ENCODE measurements at places on chromosomes 5 and 9.

GRCh38 chr5:59182760-59183159, 599.9 kb downstream of the RAB3C start:
- DNase-seq, result no peak

DNA sequence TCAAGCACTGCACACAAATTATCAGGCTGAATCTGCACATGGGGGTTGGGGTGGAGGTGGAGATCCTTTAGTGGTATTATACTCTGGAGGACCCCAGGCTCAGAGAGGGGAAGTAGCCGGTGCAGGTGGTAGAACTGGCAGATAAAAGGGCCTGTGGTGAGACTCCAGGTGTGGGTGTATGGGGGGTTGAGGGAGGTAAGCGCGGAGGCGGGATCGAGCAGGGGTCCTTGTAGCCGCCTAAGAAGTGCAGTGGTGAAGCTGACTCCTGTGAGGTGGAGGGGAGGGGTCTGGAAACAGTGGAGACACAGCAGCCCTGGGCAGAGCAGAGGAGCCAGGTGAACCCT, 841 bp downstream of the ACSL6 start:
- no peak for DNase-seq

DNA sequence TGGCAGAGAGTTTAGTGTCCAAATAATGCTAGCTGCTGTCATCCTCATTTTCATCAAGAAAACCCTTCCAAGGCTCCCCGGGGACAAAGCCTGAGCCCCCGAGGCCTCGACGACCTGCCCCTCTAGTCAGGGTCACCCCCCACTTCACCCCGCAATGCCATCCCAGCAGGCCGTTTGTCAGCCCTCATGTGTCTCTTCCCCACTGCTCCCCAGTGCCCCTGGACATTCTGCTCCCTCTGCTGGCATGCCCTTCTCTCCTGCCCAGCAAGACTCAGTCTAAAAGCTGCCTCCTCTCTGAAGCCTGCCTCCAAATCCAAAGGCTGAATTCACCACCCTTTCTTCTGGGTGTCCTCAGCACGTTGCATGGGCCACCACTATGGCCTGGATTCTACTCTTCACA, 59.3 kb downstream of the PAX5 start:
- DNase-seq, result no peak

DNA sequence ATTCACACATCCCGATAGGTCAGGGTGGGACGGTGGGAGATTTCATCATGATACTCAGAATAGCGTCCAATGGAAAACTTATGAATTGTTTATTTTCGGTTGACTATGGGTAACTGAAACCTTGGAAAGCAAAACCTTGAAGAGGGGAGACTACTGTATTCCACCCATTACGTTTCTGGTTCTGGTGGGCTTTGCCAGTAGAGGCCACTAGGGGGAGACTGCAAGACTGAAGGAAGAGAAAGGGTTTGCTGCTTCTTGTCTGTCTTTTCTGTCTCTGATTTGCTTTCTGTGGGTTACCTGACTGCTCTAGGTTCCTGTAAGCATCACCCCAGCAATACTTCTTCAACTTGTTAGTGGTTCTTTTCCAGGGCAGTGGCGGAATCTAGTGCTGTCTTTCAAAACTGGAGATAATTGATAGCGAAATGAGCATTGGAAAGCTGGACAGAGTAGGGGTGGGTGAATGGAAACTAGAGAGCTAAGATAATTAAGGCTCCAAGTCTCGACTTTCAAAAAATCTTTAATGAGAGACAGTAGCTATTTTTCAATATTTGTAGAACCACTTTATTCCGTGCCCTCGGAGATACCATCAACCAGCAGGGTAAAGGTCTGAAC, 27.0 kb downstream of the GRIN3A start:
- no peak for DNase-seq

- no peak for DNase-seq
Observed at GRCh38 chr5:90888511-90889324, 330.1 kb downstream of the ADGRV1 start.

DNA sequence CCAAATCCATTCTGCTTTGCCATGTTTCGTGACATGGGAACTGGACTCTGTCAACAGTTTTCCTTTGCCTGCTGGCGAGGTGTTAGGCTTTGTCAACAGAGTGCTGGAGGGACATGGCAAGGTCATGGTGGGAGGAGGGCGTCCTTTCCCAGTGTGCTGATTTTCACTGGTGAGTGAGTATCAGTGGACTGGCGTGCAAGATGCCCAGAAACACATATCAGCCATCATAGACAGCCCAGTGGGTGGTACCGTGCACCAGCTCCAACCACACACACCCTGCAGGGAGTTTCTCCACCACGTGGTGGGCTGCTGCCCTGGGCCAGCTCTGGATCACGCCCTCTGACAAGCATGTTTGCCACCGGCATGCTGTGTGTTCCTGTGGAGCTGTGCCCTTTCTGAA, 50.0 kb upstream of the ABL1 start:
- no peak for DNase-seq

- no peak for DNase-seq
Observed at GRCh38 chr9:74663439-74663838, 166.3 kb downstream of the RORB start.

DNA sequence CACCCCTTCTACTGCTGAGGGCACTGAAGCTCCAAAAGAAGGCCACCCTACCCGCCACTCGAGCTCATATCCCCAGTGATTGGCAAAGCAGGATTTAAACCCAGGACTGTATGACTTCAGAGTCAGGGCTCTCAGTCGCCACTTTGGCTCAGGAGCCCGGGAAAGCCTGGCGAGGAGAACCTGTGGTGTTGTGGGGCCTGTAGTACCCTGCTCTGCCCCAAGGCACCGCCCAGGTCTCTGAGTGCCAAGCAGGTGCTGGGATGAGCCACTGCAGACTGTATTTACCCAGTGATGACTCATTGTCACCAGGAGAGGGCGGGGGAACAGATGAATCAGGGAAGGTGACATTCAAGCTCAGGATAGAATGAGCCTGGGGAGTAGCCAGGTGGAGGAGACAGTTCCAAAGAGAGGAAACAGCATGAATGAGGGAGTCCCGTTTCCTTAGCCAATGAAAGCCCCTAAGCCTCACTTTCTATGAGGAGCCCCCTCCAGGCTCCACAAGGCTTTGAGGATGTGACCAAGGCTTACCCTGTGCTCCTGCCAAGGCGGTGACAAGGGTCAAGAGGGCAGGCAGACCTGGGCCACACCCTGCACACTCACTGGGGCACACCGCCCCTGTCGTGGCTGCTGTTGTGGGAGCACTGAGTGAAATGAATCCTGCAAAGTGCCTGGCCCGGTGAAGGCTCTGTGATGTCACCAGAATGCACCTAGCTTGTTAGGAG, 17.8 kb upstream of the DPM2 start:
- peak; percentile 66 for DNase-seq

GRCh38 chr5:61625681-61626621, 293.9 kb downstream of the ZSWIM6 start:
- DNase-seq, result no peak

DNA sequence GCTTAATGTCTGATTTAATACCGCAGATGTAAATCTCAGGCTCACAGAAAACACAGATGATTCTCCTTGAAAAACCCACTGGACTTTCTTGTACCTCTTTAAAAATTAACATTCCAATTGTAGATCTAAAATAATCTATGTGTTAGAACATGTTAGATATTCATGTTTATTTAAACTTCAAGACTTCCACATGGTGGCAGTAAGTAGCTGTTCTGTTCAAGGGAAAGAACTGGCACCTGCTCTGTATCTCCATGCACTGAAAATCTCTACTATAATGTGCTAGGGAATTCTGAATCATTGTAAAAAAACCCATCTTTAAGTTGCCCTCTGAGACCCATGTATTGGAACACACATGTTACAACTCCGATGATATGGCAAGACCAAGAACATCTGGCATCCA, 366.9 kb downstream of the DMRTA1 start:
- no peak for DNase-seq

DNA sequence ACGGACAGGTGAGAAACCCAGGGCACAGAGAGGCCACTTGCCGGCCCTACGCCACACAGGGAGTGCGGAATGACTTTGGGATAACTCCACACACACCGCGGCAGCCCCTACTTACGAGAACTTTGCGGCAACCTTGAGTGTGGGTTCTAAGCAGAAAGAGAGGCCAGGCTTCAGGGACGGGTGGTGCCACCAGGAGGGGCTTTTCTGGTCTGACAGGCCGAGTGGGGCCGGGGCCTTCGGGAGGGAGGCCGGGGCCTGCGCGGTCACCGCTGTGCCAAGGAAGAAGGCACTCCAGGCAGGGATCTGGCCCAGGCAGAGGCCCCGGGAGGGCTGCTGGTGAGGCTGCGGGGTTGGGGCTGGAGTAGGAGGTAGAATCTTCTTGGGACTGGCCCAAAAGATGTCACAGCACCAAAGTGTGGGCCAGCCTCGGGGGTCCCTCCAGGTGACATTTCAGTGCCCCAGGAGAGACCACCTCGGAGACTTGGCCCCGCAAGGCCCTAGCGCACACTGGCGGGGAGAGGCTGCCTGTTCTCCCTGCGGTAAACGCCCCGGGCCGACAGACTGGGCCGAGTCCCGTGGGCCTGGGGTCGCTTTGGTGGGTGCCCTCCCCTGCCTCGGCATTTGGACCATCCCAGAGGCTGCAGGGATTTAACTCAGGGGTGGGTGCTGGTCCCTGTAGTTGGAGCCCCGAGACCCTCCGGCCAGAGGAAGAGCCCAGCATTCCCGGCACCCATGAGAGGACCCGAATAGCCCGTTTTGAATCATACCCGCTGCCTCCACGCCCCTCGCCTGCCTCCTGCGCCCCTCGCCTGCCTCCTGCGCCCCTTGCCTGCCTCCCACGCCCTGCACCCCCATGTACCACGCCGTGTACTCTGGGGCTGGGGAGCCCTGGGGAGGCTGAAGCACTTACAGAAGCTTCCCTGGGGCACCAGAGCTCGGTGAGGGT, 9.0 kb upstream of the RNU6ATAC start:
- DNase-seq, result no peak

GRCh38 chr9:87479801-87480201, 17.9 kb upstream of the DAPK1 start:
- DNase-seq, result no peak

DNA sequence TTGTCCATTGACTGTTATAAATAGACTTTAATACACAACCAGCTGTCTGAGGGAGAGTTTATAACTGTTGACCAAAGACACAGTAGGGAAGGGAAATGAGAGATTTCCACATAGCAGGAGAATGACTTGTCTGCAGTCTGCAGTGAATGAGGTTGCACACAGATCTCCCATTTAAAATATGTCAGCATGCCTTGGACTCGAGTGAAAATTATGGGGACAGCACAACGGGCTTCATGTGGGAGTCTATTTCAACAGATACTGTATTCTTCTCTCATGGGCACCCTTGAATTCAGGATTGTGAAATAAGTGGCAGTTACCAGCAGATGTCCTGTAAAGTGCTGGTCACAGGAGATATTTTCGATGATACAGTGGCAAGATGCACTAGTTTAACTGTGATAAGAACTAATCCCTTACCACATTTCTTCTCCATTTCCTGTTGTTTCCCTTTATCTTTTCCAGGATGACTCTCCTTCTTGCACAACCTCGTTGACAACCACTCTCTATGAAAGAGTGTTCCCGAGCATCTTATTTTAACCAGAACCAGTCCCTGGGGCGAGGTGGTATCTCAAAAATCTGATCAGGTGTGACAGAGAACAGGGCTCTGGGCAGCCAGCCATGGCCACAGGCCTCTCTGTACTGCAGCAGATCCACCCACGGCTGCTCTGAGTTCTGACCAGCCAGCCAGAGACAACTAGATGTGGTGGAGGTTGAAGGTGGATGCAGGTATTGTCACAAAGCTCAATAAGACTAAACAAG, 51.5 kb upstream of the MAP3K1 start:
- DNase-seq, result no peak

GRCh38 chr5:54580997-54581811, 63.6 kb downstream of the SNX18 start:
- no peak for DNase-seq

- no peak for DNase-seq
Observed at GRCh38 chr9:133769511-133770075, 31.4 kb upstream of the SARDH start.

DNA sequence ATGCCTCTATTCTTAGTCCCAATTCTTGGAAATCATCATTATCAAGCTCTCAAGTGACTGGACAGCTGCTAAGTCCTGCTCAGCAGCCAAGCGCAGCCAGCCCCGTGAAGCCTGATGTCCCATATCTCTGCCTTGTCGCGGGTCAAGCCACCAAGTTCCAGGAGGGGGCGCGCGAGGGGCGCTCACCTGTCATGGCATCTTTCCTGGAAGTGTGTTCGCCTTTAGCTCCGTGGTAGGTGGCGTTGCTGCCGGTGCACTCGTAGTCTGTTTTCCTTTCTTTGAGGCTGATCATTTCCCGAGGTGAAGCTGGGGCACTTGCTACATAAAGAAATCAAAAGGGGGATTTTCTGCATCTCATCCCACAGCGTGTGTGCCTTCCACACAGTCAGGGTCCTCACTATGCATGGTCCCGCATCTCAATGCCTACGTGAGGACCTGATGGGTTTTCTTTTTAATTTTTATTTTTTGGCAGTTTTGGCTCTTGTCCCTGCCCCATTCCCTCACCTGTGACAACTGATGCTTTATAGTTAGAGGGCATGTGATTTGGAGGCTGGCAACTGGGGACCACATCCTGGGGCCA, 227.0 kb upstream of the DAP start:
- DNase-seq, result peak; percentile 42

GRCh38 chr9:32644698-32645097, 9.2 kb upstream of the TAF1L start:
- DNase-seq, result no peak

GRCh38 chr9:6459718-6460117, 46.7 kb downstream of the UHRF2 start:
- no peak for DNase-seq
